ENCODE measurements at places on chromosomes 13 and 19. TPM values are rescaled to one million over a fixed set of nuclear protein-coding genes. Genes with fewer than 3 reads are reported as not detected.

- no peak for DNase-seq
Observed at GRCh38 chr13:101730420-101731000, 278.0 kb downstream of the ITGBL1 start.

DNA sequence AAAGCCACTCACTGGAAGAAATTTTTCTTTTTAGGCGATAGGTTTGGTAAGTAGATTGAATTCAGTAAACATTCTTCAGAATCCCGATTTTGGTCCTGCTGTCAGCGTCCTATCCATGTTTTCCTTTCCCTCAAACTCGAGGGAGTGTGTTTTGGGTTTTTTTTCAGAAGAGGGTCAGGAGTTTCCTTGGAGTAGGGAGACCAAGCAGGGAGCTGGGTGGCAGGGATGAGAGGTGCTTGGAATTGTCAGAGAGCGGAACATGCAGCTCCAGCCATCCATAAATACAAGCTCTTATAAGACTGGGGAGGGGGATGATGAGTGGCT, 1.6 kb upstream of the PCDH8 start:
- DNase-seq = no peak

DNA sequence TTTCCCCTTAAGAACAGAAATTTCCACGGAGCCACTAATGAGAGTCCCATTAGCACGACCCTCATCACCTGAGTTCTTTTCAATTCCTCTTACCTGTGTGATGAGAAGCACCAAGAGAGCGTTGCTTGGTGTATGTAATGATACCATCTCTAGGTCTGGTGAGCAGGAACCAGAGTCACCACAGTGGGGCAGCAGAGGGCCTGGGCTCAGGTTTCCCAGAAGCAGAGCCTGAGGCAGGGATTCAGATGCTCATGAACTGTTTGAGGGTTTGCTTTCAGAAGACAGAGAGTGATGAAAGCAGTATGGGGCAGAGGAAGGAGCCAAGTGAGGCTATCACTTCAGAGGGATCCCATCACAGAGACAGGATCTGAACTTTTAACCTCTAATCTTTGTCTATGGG, 3.1 kb upstream of the PTPRH start:
- peak; percentile 66 for DNase-seq

GRCh38 chr19:23222998-23223652, 27.1 kb downstream of the ZNF724 start:
- DNase-seq = no peak

DNA sequence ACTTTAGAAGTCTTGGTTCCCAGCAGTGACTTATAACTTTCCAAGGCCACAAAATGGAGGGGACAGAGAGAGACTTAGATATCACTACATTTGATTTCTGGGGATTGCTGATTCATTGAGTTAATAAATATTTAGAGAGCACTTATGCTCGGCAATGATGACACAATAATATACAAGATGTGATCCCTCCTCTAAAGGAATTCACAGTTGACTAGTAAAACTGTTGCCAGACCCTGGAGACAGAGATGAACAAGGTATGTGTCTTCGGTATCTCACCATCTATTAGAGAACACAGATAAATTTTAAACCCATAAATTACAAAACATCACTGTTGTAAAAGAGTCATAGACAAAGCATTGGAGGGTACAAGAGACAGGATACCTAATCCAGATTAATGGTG, 437.5 kb downstream of the FOXO1 start:
- DNase-seq = no peak

DNA sequence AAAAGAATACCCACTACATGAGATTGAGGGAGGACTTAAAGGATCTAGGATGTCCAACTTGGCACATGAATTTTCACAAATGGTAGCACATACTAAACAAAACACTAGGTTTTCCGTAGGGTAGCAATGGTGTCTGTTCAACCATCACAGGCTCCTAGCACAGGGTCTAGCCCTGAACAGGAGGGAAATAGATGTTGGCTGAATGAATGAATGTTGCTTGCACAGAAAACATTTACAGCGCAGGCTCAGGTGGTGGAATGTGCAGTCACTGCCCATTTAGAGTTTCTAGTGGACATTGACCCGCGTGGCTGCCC, 1.9 kb upstream of the MYCBP2 start:
- no peak for DNase-seq

DNA sequence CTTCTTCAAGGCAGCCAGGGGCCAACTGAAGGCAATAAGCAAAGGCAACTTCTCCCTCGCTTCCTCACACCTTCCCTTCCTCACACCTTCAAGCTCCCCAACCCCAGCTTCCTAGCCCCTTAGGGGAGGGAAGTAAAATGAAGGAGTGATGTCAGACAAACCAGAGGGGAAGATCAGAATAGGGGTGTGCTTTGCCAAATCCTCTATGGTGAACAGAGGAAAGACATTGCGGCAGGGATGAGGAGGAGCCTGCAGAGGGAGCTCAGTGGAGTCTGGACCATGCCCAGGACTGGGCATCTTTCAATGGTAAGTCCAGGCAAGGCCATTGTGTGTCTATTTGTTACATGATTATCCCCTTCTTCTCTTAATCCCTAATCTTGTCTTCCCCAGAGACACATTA, 164.0 kb downstream of the TSHZ3 start:
- no peak for DNase-seq

DNA sequence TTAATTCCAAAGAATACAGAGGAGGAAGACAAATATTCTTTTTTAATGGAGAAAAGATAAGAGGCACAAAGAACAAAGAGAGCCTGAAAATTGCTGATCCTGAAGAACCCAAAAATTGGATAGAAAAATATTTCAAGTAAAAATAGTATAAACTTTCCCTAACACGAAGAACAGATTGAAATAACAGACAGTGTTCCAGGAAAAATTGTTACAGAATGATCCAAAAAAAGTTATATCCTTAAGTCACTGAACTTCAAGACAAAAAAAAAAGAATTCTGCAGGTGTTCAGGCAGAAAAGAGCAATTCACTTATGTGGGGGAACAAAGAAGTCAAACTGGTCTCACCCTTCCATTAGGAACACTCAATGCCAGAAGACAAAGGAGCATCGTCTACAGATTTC, 160.2 kb downstream of the KLF12 start:
- DNase-seq = no peak

DNA sequence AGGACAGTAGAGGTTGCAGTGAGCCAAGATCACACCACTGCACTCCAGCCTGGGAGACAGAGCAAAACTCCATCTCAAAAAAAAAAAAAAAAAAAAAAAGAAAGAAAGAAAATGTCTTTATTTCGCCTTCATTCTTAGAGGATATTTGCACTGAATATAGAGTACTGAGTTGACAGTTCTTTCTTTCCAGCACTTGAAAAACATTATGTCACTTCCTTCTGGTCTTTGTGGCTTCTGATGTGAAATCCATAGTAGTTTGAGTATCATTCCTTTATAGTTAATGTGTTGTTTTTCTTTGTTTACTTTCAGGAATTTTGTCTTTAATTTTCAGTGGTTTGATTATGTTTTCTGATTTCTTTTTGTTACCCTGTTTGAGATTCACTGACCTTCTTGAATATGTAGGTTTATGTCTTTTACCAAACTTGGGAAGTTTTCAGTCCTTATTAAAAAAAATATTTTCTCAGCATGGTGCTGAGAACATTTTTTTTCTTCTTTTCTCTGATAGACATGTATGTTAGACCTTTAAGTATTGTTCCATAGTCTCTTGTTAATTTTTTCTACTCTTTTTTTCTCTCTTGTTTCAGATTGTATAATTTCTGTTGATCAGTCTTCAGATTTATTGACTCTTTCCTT, 50.1 kb downstream of the PCCA start:
- DNase-seq = no peak

GRCh38 chr19:39467941-39468340, 12.7 kb upstream of the TIMM50 start:
- no peak for DNase-seq

- DNase-seq = no peak
Observed at GRCh38 chr13:34066344-34066743, 248.4 kb downstream of the RFC3 start.

DNA sequence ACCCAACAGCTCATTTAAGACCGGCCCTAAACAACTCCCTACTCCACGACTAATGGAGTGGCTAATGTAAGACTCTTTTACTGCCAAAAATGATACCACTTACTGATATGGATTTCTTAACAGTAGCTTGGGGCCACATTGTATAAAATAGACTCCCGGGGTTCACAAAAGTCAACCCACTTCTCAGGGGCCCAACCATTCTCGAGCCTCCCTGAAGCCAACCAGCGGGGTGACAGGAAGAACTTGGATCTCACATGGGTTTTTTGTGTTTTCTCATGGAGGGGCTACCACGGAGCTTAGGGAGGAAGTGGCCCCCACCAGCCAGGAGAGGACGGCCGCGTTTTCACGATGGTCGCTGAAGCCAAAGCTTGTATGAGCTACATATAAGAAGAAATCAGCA, 8.1 kb downstream of the MCF2L start:
- DNase-seq = no peak

DNA sequence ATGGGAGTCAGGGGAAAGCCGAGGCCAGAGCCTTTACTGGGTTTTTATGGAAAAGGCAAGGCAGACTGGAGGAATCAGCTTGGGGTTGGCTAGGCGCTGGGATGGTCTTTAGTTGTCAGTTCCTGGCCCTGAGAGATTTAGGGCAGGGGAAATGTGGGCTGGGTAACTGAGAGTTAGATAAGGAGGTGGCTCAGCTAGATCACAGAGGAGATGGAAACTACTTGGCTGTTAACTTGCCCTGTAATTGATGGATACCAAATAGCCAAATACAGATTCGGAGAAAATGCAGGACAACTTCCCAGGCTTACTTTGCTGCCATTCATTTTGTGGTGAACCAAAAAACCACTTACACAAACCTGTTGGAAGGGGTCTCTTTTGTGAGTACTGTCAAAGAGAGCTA, 54.0 kb downstream of the LRCH1 start:
- no peak for DNase-seq

DNA sequence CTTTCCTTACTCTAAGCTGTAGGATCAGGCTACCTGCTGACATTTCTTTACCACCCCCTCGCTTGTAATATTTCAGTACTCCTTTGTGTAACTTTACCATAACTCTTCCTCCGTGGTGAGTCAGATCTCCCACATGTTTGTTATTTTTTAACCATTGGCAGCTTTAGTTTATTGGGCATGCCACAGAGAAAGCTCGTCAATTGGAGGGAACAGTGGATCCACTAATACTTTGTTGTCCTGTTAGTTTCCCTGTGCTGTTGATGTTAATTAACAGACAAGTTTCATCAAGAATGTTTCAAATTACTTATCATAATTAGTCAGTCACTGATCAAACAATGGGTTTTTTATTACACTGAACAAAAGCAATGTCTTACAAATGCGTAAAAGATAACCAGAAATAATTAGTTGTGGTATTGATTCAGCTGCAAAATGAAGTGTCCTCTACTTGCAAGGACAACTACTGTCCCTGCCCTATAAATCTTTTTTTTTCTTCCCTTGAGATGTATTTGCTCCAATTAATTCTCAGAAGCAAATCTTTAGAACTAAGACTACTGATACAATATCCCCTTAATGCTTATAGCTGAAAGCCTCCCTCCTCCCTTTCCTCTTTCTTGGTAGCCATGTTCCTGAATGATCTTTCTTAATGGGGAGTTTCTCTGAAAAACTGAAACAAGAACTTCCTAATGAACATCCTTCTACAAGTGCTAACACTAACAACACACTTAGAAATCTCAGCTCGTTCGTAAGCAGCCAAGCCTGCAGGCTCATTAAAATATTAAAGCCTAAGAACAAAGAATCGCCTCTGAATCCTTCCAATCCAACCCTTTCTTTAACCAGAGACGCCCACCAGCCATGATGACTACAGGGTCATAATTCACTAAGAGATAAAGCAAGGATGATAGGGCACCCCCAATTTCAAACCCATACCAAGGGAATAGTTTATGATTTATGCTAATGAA, 22.2 kb downstream of the EFNB2 start:
- no peak for DNase-seq

DNA sequence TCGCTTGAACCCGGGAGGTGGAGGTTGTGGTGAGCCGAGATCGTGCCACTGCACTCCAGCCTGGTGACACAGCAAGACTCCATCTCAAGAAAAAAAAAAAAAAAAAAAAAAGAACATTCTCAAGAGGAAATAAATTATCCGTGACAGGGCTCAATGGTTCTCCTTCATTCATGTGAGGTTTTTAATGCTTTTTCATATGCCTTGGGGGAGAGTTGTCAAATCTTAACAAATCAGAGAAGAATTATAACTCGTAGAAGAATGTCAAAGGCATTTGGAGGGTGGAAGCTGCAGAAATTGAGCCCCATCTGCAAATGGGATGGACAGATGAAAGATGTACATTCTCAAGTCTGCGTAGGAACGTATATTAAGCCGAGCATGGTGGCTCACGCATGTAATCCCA, 34.9 kb upstream of the HOMER3 start:
- no peak for DNase-seq

DNA sequence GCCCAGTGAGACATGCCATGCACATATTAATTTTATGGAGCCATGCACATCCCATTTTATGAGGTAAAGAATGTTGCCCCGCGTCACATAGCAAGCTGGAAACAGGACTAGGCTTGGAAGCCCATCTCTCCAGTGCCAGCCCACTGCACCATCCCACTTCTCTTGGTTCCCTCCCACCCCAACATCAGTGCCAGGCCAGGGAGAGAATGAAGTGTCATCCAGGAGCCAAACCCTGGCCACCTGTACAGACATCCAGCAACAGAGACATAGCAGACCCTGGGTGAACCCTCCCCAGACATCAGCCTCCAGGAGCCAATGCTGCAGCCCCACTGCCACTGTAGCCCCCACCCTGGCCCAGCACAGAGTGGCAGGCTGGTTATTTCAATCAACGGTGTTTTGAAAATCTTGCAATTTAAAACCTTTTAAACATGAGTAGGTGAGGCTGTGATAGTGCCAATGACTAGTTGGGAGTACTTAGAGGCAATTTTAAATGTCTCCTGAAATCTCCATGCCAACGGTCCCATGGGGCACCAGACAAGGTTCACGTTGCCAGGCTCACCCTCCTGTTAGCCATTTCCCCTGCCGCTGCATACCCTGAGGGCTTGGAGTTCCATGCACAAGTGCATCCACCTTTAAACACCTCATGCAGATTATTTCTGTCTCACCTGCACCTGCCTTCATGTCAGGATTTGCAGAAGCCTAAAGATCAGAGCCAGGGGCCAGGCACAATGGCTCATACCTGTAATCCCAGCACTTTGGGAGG, 34.7 kb downstream of the VSTM2B start:
- DNase-seq = no peak

DNA sequence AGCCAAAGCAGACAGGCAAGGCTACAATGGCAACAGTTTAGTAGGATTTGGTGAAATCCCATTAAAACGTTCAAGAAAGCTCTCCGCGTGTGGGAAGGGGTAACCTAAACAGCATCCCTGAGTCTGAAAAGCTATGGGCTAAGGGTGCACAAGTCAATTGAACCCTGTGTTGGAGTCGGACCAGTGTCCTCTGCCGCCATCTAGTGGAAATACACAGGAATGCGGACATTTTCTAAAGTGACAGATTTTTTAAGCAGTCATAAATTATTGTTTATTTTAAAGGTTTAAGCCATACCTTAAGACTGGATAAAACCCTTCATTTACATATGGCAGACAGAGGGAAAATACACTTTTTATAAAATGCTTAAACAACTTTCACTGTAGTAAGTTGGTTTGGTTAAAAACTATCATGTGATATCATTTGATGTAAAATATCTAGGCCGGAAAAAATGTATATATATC, 26.5 kb upstream of the LSM14A start:
- DNase-seq = peak; percentile 54

The DAND5 gene
- 0.23 TPM for total RNA-seq

The GEMIN7 gene
- total RNA-seq = 10.0 TPM

The CFAP97D2 gene
- total RNA-seq = not detected

The BICRA gene
- total RNA-seq = 3.0 TPM

The SLC27A1 gene
- total RNA-seq = 7.4 TPM

The ZNF285 gene
- 1.4 TPM for total RNA-seq

The IGSF23 gene
- 2.8 TPM for total RNA-seq

The SMIM24 gene
- 2.8 TPM for total RNA-seq

The CD209 gene
- total RNA-seq = 1.6 TPM

All from liver (tissue), 10 donors.